ENCODE measurements at places on chromosomes 2 and 18.

- no peak overlapping the region for H3K4me3 ChIP-seq
- DNase-seq: no peak
- no peak overlapping the region for H3K27ac ChIP-seq
- H3K4me1 ChIP-seq: no peaks in the 10 kb centered on the region
- no peaks in the 10 kb centered on the region for H3K36me3 ChIP-seq
Observed at GRCh38 chr2:139631966-139632365, 851.8 kb upstream of the NXPH2 start.

DNA sequence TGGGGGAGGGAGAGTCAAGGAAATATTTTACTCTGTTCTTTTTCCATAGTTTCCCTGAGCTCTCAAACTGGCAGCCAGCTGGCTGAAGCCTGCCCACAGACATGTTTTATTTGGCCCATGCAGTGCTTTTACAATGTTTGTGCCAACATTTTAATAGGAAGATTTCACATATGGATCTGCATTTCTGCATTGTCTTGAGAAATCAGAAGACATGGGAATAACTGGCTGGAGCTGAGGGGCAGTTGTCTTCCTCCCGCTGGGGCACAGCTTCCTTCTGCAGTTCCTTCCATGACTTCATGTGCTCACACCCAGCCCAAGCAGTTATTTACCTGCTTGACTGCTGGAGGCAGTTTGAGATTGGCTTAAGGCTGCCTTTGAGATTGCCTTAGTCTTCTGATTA is 74.4 kb downstream of the PLCL1 start:
- H3K4me3 ChIP-seq: no peak overlapping the region
- H3K27ac ChIP-seq: no peak overlapping the region
- no peaks in the 10 kb centered on the region for H3K27me3 ChIP-seq
- H3K36me3 ChIP-seq: no peaks in the 10 kb centered on the region
- H3K4me1 ChIP-seq: no peaks in the 10 kb centered on the region
- no peak for DNase-seq

DNA sequence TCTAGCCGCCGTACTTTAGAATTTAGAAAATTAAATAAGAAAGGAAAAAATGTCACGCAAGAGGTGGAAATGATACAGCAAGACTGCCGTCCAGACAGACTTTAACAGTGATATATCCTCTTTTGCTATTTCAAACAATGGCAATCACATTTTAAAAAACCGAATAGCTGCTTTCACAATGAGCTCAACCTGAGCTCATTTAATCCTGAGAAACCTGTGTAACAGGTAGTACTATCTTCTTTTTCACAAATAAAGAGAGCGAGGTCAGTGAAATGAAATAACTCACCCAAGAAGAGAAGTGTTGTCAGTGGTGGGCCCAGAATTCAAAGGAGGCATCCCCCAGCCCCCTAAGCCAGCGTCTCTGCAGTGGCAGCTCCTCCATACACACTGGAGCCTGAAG is 60.7 kb upstream of the DAPL1 start:
- no peak for DNase-seq
- no peak overlapping the region for H3K4me3 ChIP-seq
- H3K27me3 ChIP-seq: no peaks in the 10 kb centered on the region
- H3K27ac ChIP-seq: no peak overlapping the region
- no peaks in the 10 kb centered on the region for H3K4me1 ChIP-seq

GRCh38 chr2:38076152-38076709 is 280 bp upstream of the CYP1B1 start:
- H3K4me1 ChIP-seq: peaks cover 32% of the 10 kb centered on the region
- peaks cover 2% of the 10 kb centered on the region for H3K27me3 ChIP-seq
- peak; percentile 94 for DNase-seq
- H3K36me3 ChIP-seq: no peaks in the 10 kb centered on the region
- peak overlapping the region; percentile 57 for H3K4me3 ChIP-seq

GRCh38 chr2:172783165-172783898 is 47.7 kb downstream of the RAPGEF4 start:
- H3K36me3 ChIP-seq: no peaks in the 10 kb centered on the region
- H3K27me3 ChIP-seq: no peaks in the 10 kb centered on the region
- no peaks in the 10 kb centered on the region for H3K4me1 ChIP-seq
- no peak overlapping the region for H3K27ac ChIP-seq
- H3K4me3 ChIP-seq: no peak overlapping the region
- DNase-seq: no peak

- H3K4me3 ChIP-seq: no peak overlapping the region
- no peak overlapping the region for H3K27ac ChIP-seq
- H3K36me3 ChIP-seq: no peaks in the 10 kb centered on the region
Observed at GRCh38 chr2:59986511-59986910, 566.9 kb downstream of the BCL11A start.

DNA sequence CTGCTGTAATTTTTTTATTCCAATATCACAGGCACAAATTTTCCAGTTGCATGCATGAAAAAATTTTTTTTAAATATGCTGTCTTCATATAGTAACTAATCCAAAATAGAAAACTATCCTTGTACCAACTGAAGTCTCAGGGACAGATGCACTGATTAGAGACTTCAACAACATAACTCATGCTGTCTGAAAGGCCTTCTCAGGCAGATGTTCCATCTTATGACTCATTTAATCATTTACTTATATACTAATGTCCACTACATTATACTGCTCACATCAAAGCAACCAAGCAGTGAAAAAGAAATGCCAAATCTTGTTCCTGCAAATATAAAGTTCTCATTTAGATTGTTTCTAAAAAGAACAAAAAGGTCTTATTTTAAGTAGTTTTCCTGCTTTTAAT is 53.1 kb downstream of the OLA1 start:
- H3K27ac ChIP-seq: no peak overlapping the region
- no peak overlapping the region for H3K4me3 ChIP-seq
- H3K36me3 ChIP-seq: no peaks in the 10 kb centered on the region
- no peaks in the 10 kb centered on the region for H3K4me1 ChIP-seq
- no peaks in the 10 kb centered on the region for H3K27me3 ChIP-seq

DNA sequence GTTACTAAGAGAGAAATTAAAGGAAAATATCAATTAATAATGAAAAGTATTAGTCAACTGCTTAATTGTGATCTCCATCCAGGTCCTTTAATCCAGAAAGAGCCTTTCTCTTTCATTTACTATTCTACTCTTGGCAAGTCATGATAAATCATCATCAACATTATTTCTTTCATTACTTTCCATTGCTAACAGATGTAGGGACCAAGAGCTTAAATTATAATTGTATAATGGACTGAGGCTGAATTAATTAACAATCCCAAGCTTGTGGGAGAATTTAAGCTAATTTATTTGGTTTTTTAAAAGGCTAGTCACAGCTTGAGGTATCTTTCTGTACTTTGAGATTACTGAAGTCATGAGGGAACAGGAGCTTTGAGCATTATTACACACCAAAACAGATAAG is 223.9 kb downstream of the ERBB4 start:
- no peak for DNase-seq
- H3K27me3 ChIP-seq: no peaks in the 10 kb centered on the region
- H3K36me3 ChIP-seq: no peaks in the 10 kb centered on the region
- H3K27ac ChIP-seq: no peak overlapping the region
- H3K4me1 ChIP-seq: no peaks in the 10 kb centered on the region

GRCh38 chr2:68789603-68790002 is 55.0 kb downstream of the ARHGAP25 start:
- peaks cover 19% of the 10 kb centered on the region for H3K4me1 ChIP-seq
- no peaks in the 10 kb centered on the region for H3K27me3 ChIP-seq
- peaks cover 10% of the 10 kb centered on the region for H3K36me3 ChIP-seq
- no peak for DNase-seq

DNA sequence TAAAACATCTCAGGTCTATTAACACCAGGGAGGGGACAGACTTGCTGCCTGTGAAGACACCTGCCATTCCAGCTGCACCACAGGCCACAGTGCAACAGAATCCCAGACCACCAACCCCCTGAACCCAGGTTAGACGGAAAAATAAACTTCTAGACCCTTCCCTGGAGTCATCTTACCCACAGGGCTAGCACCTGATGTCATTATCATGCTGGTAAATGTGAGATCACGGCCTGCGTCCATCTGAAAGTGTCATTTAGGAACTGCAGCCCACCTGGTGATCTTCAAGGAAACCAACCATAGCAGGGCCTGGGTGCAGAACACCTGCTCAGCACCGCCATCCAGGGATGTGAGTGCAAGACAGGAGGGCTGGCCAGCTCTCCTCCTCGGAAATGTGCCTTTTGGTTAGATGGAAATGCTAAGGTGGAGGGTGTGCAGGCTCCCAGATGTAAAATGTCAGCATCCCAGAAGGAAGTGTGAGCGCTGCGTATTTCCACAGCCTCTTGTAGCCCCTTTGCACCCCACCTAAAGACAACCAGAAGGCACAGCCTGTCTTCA is 80.8 kb downstream of the PTGR3 start:
- H3K27me3 ChIP-seq: no peaks in the 10 kb centered on the region
- H3K27ac ChIP-seq: no peak overlapping the region
- H3K4me1 ChIP-seq: no peaks in the 10 kb centered on the region

DNA sequence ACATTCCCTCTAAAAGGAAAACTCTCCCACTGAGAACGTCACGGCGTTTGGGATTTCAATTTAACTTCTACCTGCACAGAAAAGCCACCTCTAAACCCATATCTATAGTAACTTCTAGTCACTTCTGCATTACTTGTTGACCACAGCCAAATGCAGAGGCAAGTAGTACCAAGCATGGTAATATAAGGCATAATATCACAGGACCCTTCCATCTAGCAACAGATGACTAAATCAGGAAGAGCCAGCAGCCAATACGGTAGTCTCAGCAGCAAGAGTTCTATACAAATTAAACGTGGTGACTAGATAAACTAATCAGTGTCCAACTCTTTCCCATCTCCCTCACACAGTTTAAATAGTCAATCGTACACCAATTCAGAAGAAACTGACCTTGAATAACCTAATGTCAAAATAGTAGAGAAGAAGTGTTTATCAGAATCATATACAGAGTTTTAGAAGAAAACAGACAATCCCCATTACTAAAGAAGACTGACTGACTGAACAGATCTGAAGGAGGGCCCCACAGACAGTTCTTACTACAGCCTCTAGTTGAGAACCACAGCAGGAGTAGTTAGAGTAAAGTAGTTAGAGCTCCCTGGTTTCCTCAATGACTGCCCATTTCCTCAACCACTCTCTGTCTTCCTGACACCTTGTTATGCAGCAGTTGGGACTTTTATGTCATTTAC is 30.0 kb downstream of the MEMO1 start:
- no peak for DNase-seq
- H3K27ac ChIP-seq: no peak overlapping the region
- H3K4me1 ChIP-seq: peaks cover 9% of the 10 kb centered on the region
- no peak overlapping the region for H3K4me3 ChIP-seq
- no peaks in the 10 kb centered on the region for H3K36me3 ChIP-seq

DNA sequence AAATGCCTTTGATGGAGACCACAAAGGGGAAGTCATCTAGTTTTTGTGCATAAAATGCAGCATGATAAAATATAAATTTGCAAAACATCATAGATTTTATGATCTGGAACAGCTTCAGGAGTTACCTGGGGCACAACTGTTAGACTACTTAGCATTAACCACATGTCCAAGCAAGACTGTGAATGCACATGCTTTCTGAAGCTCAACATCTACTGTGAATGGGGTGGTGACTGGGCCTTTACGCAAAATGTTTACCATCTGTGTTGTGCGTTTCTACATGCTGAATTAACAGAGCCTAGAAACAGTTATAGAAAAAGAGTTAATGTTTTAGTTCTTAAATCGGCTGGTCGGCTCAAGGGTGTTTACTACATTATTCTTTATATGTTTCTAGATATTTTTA is 45.5 kb downstream of the KCTD1 start:
- peaks cover 3% of the 10 kb centered on the region for H3K36me3 ChIP-seq
- H3K27me3 ChIP-seq: no peaks in the 10 kb centered on the region
- no peak for DNase-seq
- no peak overlapping the region for H3K4me3 ChIP-seq
- H3K27ac ChIP-seq: no peak overlapping the region
- no peaks in the 10 kb centered on the region for H3K4me1 ChIP-seq

DNA sequence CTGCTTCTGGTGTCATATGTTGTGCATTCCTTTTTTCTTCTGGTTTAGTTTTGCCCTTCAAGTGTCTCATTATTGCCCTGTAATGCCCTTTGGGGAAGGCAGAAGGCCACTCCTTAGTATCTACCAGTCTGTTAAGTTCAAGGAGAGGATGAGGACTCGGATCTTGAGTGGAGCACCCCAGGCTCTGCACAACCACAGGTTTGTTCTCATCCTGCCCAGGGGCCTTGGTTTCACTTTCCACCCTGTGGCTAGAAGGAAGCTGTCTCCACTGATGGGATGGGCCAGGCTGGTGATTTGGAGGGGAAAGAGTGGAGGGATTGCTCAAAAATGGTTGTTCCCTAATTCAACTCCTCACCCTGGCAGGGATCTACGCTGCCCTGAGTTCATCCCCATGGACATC is 30.2 kb upstream of the RAB11FIP5 start:
- no peak for DNase-seq
- H3K27me3 ChIP-seq: no peaks in the 10 kb centered on the region
- no peaks in the 10 kb centered on the region for H3K4me1 ChIP-seq
- no peak overlapping the region for H3K27ac ChIP-seq
- no peaks in the 10 kb centered on the region for H3K36me3 ChIP-seq

GRCh38 chr2:200681697-200682096 is 95.9 kb downstream of the AOX1 start:
- H3K36me3 ChIP-seq: no peaks in the 10 kb centered on the region
- H3K4me1 ChIP-seq: no peaks in the 10 kb centered on the region
- H3K27ac ChIP-seq: no peak overlapping the region
- DNase-seq: no peak

DNA sequence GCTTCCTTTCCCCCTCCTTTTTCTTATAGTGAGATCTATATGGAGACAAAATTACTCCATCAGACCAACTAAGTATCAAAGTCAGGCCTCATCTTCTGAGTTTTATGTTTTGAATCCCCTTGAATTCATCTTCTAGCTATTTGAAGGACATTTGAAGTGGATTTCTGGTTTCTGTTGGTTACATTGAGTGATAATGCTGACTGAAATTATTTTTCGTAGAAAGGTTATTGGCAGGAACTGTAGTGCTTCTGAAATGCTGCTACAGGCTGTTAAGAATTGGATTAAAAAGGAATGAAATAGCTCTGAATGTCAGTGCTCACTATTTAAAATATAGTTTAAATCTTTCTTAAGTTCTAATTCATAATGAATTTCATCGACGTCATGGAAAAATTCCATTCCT is 361.0 kb upstream of the TMEFF2 start:
- no peaks in the 10 kb centered on the region for H3K27me3 ChIP-seq
- H3K4me3 ChIP-seq: no peak overlapping the region
- H3K4me1 ChIP-seq: no peaks in the 10 kb centered on the region
- no peak for DNase-seq
- H3K27ac ChIP-seq: no peak overlapping the region

GRCh38 chr2:95014126-95014708 is 11.3 kb upstream of the MAL start:
- DNase-seq: no peak
- H3K4me1 ChIP-seq: no peaks in the 10 kb centered on the region
- no peak overlapping the region for H3K4me3 ChIP-seq
- no peaks in the 10 kb centered on the region for H3K27me3 ChIP-seq

All from upper lobe of left lung (tissue), 6 donors.